ENCODE measurements at places on chromosomes 13 and 19.

DNA sequence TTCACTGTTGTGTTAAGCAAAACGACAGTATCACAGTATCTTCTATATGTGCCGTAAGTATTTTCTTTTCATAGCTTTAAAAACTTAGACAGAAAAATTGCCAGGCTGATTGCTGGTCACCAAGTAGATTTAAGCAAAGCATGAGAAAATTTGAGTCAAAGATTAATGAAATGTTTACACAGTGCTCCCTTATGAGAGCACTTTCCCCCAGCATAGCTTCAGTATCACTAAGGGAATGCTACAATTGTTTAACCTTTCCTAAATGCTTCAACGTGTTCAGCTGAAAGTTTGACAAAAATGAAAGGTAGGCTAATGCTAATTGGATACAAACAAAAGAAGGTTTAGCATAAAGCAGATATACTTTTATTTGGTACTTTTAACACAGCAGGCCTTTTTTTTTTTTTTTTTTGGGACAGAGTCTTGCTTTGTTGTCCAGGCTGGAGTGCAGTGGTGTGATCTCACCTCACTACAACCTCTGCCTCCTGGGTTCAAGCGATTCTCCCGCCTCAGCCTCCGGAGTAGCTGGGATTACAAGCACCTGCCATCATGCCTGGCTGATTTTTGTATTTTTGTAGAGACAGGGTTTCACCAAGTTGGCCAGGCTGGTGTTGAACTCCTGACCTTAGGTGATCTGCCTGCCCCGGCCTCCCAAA lies 23.4 kb downstream of the PCCA start:
- DNase-seq: no peak

GRCh38 chr19:48619692-48620585 lies 633 bp downstream of the SPHK2 start:
- no peak for DNase-seq

GRCh38 chr13:67143544-67144115 lies 86.5 kb downstream of the PCDH9 start:
- DNase-seq: no peak

DNA sequence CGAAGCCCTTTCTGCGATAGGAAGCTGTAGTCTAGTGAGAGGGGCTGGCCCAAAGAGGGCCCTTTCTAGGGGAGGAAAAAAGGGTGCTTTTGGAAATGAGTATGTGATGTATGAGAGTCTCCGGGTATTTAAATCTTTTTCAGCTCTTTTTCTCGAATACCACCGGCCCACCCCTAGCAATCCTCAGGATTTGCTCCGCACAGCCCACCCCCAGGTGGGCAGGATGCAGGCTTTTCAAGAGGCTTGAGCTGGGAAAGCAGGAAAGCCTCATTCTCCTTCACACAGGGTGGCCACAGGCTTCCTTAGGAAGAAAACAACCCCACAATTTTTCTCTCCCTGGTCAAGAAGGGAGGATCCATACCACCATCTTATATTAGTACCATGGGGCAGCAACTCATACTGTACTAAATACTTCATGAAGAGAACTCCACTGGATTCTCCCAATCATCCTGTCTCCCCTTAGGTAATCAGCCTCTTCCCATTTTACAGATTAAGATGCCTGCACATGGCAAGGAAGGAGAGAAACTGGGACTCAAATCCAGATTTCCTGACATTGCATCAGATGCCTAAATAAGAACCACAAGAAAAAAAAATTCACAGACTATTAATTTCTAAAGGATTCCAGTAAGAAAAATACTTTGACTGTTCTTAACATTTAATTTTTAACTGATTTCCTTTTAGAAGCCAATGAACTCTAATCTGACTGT lies 84.4 kb downstream of the STK24 start:
- DNase-seq: no peak

GRCh38 chr13:76397413-76397812 lies 488.8 kb downstream of the KCTD12 start:
- DNase-seq: no peak

DNA sequence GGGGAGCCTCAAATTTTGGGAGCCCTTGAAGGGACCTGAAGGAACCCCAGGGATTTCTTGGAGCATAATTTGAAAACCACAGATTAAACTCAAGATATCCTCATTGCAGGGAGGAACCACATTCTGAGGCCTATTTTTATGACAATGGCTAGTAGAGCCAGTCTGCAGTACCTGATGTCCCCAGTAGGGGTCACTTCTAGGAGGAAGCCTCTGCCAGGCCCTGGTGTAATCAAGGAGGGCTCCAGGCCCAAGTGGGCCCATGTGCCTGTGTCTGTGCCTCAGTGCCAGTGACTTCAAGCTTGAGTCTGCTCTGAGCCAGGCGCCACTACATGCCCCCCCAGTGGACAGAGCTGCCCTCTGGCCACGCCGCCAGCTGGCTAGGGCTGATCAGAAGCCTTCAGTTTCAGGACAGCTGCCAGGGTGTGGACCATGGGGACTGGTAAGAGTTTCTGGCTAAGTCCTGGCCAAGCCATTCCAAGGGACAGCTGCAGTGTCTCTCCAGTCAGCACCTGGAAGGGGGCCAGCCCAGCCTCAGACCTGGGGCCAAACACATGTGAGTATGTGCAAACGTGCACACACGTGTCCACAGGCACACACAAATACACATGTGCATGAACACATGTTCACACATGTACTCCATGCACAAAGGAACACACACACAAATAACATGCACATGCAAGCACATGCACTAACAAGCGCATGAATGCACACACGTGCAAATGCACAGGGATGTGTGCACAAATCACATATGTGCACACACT lies 20.5 kb upstream of the SLC7A10 start:
- no peak for DNase-seq

DNA sequence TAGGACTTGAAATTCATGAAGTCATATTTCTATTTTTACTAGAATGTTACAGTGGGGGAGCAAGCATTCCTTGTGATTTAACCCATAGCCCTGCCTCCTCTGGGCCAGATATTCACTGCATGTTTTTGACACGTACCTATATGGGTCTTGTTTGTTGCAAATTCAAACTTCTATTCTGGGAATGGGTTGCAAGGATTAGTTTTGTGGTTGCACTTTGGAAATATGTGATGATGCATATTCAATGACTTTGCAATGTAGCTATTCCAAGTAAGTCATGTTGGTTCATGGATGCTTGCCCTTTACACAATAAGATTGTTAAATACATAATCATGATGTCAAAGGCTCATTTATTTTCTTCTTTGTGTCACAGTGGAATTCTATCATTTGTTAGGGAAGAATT lies 440.8 kb downstream of the TDRD3 start:
- no peak for DNase-seq

- DNase-seq: no peak
Measured at GRCh38 chr19:36103842-36104552, 6.9 kb upstream of the OVOL3 start.

DNA sequence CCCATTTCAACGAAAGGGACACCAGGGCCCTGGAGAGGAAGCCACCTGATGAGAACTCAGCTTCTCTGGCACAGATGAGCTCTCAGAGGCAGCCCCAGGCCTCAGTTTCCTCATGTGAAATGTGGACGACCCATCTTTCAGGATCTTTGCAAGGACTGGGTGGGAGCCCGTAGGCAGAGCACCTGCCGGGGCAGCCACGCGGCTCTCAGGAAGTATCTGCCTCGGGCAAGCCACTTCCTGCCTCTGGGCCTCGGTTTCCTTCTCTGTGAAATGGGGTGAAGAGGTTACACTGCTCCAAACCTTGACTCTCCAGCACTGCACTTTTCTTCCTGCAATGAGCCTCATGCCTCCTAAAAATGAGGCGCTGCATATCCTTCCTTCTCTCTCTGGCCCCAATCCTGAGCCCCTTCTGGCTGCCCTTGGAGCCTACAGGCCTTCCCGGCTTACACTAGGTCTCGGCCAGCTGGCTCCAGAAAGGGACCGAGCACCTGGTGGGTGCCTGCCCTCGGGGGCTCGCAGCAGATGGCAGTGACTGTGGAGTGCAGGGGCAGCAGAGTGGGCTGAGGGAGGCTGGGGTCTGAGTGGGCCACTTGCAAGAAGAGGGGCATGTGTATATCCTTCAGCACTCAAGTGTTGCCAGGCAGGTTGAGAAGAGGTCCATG lies 3.5 kb downstream of the SSBP4 start:
- DNase-seq: no peak

- DNase-seq: no peak
Measured at GRCh38 chr13:107447591-107447990, 767.7 kb downstream of the LIG4 start.

DNA sequence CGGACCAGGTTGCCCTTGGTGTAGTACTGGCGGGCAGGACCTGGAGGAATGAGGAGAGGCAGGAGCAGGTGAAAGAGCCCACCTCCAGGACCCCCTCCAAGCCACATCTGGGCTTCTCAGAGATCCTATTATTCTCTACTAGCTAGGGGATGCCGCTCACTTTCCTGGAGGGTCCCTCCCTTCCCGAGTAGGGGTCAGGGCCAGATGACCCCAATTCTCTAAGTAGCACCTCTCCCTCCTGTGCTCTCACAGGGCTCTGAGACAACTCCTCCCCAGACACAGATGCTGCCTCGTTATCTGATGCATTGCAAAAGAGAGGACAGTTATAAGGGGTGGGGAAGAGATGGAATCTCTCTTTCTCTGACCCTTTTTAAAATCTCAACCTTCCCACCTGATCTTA lies 22.9 kb downstream of the GP6 start:
- DNase-seq: no peak

- DNase-seq: no peak
Measured at GRCh38 chr13:113653264-113654174, 4.5 kb downstream of the ATP4B start.

GRCh38 chr19:55068950-55069864 lies 6.3 kb upstream of the RDH13 start:
- DNase-seq: no peak

- DNase-seq: no peak
Measured at GRCh38 chr19:23539499-23539898, 144.2 kb upstream of the ZNF91 start.

GRCh38 chr19:1103132-1103707 lies 574 bp upstream of the GPX4 start:
- DNase-seq: no peak

DNA sequence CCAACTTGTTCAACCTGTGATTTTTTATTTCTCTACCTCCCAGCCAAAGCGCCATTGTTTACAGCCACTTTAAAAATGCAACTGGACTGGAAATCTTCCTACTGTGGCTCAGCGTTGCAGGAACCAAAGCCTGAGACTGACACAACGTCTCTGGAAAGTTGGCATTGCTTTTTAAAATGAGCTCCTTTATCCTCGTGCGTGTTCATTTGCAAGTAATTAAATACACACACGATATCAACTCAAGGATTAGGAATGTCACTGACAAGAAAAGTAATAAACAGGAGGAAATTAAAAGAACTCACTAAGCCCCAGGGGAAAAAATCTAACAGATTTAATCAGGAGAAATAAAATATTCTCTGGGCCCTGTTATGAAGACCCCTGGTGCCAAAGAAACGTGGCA lies 184.6 kb upstream of the IRS2 start:
- DNase-seq: no peak

DNA sequence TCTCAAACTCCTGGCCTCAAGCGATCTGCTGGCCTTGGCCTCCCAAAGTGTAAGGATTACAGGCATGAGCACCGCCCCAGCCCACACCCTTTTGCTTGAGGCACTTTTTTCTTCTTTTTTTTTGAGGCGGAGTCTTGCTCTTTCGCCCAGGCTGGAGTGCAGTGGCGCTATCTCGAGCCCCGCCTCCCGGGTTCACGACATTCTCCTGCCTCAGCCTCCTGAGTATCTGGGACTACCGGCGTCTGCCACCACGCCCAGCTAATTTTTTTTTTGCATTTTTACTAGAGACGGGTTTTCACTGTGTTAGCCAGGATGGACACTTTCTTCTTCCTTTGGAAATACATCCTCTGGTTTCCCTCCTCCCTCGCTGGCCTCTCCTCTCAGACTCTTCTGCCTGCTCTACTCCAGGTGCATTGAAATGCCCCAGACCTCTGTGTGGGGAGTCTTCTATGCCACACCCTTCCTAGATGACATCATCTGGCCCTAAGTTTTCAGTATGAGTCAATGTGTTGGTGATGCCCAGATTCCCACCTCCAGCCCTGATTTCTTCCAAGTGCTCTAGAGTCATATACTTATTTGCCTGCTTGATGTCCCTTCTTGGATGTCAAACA lies 20.7 kb upstream of the TPT1 start:
- DNase-seq: no peak

- DNase-seq: no peak
Measured at GRCh38 chr13:73492811-73493210, 434.0 kb downstream of the KLF5 start.

DNA sequence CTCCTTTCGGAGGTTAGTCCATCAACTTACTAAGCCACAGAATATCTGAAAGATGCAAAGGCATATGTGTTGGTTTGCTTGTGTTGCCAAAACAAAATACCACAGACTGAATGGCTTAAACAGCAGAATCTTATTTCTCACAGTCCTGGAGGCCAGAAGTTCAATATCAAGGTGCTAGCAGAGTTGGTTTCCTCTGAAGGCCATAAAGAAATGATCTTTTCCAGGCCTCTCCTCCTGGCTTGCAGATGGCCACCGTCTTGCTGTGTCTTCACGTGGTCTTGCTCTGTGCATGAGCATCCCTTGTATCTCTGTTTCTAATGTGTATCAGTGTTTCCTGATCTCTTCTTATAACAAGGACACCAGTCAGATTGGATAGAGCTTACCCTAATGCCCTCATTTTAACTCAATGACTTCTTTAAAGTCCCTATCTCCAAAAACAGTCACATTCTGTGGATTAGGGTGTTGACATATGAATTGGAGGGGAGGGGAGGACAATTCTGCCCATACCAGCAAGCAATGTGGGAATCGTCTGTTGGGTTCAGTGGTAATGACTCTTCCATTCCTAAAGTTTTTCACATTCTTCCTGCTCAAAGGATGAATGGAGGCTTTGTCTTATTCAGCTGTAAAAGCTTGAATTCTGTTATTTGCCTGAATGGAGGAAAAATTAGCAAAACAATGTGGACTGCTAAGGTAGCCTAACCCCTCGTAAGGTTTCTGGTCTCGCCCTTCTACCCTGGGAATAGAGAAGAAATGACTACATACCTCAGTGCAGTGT lies 715.7 kb downstream of the DIAPH3 start:
- DNase-seq: no peak

- DNase-seq: no peak
Measured at GRCh38 chr13:96900986-96901385, 93.3 kb downstream of the OXGR1 start.

Measured in activated CD4-positive, CD25-positive, alpha-beta regulatory T cell (primary cell).